ENCODE measurements at places on chromosomes 13 and 19.

DNA sequence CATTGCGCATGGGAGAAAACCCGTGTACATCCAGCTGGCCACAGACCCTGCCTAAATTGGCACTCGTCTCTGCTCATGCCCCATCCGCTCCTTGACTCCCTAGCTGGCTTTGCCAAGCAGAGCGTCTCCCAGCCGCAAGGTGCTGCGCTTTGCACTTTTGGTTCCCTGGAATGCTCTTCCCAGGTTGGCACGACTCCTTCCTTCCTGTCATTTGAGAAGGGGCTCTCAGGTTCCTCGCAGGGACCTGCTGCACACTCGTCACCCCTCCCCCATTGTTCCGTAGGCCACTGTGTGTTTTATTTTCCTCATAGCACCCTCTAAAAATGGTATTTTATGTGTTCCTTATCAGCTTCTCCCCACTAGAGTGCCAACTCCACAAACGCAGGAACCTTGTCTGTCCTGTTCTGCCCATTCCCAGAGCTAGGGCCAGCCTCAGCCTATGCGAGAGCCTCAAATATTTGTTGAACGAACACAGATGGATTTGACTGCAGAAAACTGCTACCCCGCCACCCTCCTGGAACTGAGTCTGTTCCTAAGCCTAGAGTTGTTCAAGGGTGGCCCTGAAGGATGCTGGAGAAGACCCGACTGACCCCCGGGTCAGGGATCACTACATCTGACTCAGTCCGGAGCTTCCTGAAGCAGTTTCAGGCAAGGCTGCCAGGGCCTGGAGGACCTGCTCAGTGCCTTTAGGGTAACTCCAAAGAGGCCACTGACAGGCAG, 8.4 kb upstream of the CEBPA start:
- DNase-seq = no peak
- no peak overlapping the region for H3K27ac ChIP-seq
- H3K27me3 ChIP-seq = peaks cover 9% of the 10 kb centered on the region
- peaks cover 6% of the 10 kb centered on the region for H3K4me1 ChIP-seq
- H3K4me3 ChIP-seq = no peak overlapping the region

- H3K27me3 ChIP-seq = no peaks in the 10 kb centered on the region
- no peak for DNase-seq
- peaks cover 10% of the 10 kb centered on the region for H3K4me1 ChIP-seq
- no peak overlapping the region for H3K4me3 ChIP-seq
These were observed 45.6 kb upstream of the UBE2L5 start for GRCh38 chr13:30376426-30377311.

DNA sequence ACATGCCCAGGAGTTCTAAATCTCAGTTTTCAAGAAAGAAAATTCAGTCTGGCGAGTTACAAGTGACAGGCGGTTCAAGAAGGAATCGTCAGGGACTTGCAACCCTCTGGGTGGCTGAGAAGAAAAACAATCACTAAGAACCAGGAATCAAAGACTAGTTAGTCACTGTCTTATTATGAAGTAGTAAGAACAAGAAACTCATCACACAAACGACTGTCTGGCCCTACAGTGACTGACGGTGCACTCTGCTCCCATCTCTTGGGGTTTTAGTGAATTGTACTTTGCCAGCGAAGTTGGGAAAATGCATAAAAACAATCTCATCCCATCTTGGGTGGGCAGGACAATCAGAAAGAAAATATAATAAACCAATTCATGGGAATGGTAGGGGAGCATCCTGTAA, 63.7 kb upstream of the SACS start:
- peaks cover 23% of the 10 kb centered on the region for H3K4me1 ChIP-seq
- H3K4me3 ChIP-seq = no peak overlapping the region
- H3K36me3 ChIP-seq = no peaks in the 10 kb centered on the region
- no peaks in the 10 kb centered on the region for H3K27me3 ChIP-seq
- DNase-seq = no peak

- no peaks in the 10 kb centered on the region for H3K27me3 ChIP-seq
- H3K27ac ChIP-seq = no peak overlapping the region
- H3K4me3 ChIP-seq = no peak overlapping the region
- H3K36me3 ChIP-seq = no peaks in the 10 kb centered on the region
- no peak for DNase-seq
These were observed 679.0 kb downstream of the PCDH9 start for GRCh38 chr13:66551128-66551527.

DNA sequence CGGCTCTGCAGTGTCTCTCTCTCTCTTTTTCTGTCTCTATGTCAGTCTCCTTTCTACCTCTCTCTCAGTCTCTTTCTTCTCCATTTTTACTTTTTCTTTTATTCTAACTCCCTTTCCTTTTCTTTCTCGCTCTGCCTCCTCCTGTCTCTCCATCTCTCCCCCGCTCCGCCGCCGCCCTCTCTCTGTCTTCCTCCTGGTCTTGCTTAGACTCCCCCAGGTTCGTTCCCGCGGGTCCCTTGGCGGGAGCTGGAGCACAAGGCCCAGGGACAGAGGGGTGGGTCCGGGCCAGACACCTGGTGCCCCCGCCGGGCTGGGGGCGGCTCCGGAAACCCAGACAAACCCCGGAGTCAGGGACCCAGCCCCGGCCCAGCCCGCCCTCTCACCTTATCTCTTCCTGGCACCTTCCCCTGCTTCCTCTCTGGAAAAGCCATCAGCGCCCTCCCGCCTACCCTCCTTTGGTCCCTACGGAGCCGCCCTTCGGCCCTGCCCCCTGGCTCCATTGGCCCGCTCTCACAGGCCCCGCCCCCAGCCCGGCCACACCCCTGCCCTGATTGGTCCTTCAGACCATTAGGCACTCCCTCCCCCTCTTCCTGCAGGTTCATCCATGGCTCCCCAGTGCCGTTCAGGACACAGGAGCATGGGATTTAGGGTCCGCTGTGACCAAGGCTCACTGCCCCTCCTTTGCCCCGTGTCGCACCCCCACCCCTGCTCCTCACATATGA, 15.4 kb upstream of the NOP53 start:
- H3K27me3 ChIP-seq = peaks cover 31% of the 10 kb centered on the region
- H3K36me3 ChIP-seq = no peaks in the 10 kb centered on the region
- H3K27ac ChIP-seq = peak overlapping the region; percentile 95

DNA sequence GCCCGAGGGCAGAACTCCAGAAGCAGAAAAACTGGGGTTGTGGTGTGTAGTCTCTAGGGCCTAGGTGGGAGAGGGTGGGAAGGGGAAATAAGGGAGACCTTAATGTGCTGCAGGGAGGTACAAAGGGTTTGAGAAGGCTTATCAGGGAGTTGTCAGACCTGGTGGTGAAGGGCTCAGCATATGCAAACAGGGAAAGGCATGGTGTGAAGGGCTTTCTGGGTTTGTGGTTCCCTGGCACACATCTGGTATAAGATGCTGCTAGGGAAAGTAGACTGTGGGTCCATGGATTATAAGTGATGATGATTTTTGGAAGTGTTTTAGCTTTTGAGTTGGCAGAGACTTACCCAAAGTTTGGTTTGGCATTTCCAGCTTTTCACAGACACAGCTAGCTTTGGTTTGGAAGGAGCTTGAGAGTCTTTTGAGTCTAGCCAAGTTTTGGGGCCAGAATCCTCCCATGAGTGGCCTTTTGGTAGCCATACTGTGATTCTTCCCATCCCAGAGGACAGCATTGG, 2.2 kb downstream of the TRIM28 start:
- peaks cover 22% of the 10 kb centered on the region for H3K36me3 ChIP-seq
- H3K4me1 ChIP-seq = peaks cover 21% of the 10 kb centered on the region
- DNase-seq = no peak
- H3K4me3 ChIP-seq = peak overlapping the region; percentile 93
- peaks cover 14% of the 10 kb centered on the region for H3K27me3 ChIP-seq

- H3K27me3 ChIP-seq = peaks cover 6% of the 10 kb centered on the region
- DNase-seq = no peak
- H3K4me3 ChIP-seq = peak overlapping the region; percentile 20
- H3K27ac ChIP-seq = peak overlapping the region; percentile 35
These were observed 170.0 kb upstream of the KL start for GRCh38 chr13:32845952-32846950.

- H3K27ac ChIP-seq = no peak overlapping the region
- H3K27me3 ChIP-seq = no peaks in the 10 kb centered on the region
- no peaks in the 10 kb centered on the region for H3K36me3 ChIP-seq
- no peak overlapping the region for H3K4me3 ChIP-seq
These were observed 944.0 kb upstream of the MIR17HG start for GRCh38 chr13:90403330-90404082.

DNA sequence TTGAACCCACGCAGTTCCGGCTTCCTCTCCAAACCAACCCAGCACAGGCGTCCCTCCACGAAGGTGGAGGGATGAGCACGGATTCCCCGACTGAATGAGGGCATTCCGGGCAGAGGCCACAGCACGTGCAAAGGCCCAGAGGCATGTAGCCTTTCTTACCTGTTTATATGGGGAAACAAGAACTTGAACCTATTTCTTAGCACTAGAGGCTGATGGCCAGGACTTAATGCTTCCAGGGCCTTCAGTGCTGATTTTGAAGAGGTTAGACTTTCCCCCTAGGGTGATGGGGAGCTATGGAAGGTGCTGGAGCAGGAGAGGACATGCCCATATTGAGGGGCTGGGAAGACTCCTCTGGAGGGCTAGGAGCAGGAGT, 2.0 kb downstream of the MAST3 start:
- peak overlapping the region; percentile 64 for H3K27ac ChIP-seq
- H3K27me3 ChIP-seq = peaks cover 48% of the 10 kb centered on the region
- H3K36me3 ChIP-seq = no peaks in the 10 kb centered on the region
- DNase-seq = no peak
- H3K4me1 ChIP-seq = peaks cover 3% of the 10 kb centered on the region
- H3K4me3 ChIP-seq = no peak overlapping the region

GRCh38 chr19:51079481-51080110, 3.1 kb downstream of the KLK14 start:
- no peaks in the 10 kb centered on the region for H3K36me3 ChIP-seq
- H3K27ac ChIP-seq = no peak overlapping the region
- DNase-seq = no peak
- H3K4me3 ChIP-seq = no peak overlapping the region
- no peaks in the 10 kb centered on the region for H3K4me1 ChIP-seq

- H3K27me3 ChIP-seq = no peaks in the 10 kb centered on the region
- peaks cover 22% of the 10 kb centered on the region for H3K36me3 ChIP-seq
- H3K4me1 ChIP-seq = peaks cover 45% of the 10 kb centered on the region
- DNase-seq = no peak
- H3K4me3 ChIP-seq = peak overlapping the region; percentile 28
These were observed 48.2 kb downstream of the STK24 start for GRCh38 chr13:98528663-98529064.

Measured in type B pancreatic cell (in vitro differentiated cells).